ENCODE measurements at places on chromosomes 13 and 19.

DNA sequence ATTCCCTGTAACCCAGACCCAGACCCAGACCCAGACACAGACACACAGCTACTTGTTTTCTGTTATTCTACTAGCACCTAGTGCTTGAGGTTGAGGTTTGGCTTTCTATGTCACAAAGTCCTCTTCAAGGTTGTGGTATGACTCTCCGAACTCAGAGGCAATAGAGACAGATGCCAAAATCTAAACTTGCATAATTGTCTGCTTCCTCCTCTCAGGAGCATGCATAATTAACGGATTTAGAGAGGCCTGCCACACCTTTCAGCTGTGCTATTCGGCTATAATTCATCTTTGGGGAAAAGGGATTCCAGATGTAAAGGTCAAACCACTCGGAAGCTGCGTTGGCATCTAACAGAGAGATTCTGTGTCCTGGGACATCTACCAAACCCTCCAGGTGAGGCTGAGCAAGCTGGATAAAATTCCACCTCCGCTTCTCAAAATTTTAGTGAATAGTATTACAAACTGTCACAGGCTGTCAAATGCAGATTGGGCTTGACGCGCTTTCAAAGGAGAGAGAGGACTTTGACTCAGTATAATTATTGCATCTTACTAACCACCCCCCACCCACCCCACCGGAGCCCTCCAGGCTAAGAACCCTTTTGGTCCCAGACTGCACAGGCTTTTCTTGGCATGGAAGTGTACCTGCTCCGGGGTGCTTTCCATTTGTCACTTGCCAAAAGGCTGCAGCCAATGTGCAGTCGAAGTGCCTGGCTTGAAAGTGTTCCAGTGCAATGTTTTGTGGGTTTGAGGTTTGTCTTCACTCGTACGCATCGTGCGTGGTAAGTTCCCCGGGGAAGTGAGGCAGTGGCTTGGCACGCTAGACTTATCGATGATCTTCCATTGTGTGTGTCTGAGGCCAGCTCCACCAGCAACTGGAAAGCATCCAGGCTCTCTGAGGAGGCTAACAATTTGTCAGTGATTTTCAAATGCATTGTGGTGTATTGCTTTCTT, 194.1 kb downstream of the TDRD3 start:
- no peak for DNase-seq

GRCh38 chr13:75694722-75695121, 58.6 kb downstream of the LMO7 start:
- no peak for DNase-seq

- DNase-seq, result no peak
Measured at GRCh38 chr13:45372189-45373161, 31.5 kb upstream of the TPT1 start.

- DNase-seq, result no peak
Measured at GRCh38 chr19:13796301-13797057, 1.2 kb downstream of the ZSWIM4 start.

DNA sequence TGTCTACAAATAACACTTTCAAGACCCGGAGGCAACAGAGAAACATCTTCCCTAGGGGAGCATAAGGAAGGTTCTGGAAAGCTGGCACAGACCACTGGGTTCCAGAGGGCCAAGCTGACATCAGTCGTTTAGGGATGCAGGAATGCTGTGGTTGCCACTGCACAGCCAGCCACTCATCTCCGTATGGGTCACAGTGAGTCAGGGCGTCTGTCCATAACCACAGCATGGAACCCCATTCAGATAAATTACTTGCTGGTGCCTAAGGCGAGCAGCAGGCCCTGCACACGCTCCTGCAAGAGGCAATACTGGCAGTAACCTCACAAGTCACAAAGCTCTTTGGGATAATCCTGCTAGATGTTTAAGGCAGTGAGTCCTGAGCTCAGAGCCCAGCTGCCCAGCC, 140.9 kb upstream of the UBL3 start:
- DNase-seq, result no peak

GRCh38 chr13:89980896-89981295, 1366.6 kb upstream of the MIR17HG start:
- no peak for DNase-seq

DNA sequence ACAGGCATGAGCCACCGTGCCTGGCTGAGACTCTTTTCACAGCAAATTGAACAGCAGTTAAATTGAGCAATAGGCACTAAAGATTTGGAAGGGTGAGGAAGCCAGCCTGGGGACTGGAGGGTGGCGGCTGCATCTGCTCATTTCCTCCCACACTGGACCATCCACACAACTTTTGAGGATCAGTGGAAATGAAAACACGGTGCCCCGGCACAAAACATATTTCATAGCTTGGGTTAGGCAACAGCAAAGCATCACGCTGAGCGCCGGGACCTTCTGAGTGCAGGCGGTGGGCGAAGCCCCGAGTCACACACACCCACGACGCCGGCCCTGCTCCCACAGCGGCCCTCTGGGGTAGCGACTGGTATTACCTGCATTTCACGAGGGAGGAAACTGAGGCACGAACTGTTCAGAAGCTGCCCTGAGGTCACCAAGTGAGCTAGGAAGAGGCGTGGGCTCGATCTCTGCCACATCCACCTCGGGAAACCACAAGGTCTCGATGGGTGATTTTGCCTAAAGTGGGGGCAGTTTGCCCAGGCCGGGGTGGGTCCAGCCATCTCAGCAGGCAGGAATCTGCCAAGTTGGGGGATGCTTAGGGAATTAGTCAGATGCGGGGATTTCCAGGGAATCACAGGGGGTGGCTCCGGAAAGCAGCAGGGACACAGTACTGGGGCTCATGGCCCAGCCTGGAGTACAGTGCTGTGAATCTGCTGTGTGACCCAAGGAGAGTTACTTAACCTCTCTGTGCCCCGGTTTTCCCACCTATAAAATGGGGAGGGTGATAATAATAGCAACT, 3.5 kb upstream of the SBNO2 start:
- DNase-seq, result no peak

DNA sequence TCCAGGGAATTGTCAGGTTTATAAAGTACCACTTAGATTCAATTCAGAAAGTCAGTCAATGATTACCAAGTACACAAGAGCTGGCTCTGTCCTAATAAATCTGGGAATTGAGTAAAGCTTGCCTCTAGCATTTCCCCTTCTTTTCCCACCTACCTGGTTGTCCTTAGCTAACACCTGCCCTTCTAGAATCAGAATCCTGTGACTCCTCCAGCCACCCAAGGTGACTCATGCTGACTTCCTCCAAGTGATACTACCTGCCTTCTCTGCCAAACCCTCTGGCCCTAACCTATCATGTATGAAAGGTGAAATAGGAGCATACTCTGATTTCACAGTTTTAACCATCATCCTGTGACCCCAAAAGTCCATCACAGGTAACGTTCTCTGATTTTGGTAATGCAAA, 151.2 kb downstream of the DIAPH3 start:
- no peak for DNase-seq

GRCh38 chr19:50250450-50251136, 47.2 kb downstream of the MYH14 start:
- DNase-seq, result no peak

GRCh38 chr19:16429759-16430091, 42.0 kb downstream of the EPS15L1 start:
- no peak for DNase-seq

Measured in NCI-H526 treated with DMSO at 0.1 percent for 48 hours (cell line).